ENCODE measurements at places on chromosomes 16 and 17.

- DNase-seq: no peak
These were observed 60.3 kb downstream of the RMI2 start for GRCh38 chr16:11405331-11406176.

DNA sequence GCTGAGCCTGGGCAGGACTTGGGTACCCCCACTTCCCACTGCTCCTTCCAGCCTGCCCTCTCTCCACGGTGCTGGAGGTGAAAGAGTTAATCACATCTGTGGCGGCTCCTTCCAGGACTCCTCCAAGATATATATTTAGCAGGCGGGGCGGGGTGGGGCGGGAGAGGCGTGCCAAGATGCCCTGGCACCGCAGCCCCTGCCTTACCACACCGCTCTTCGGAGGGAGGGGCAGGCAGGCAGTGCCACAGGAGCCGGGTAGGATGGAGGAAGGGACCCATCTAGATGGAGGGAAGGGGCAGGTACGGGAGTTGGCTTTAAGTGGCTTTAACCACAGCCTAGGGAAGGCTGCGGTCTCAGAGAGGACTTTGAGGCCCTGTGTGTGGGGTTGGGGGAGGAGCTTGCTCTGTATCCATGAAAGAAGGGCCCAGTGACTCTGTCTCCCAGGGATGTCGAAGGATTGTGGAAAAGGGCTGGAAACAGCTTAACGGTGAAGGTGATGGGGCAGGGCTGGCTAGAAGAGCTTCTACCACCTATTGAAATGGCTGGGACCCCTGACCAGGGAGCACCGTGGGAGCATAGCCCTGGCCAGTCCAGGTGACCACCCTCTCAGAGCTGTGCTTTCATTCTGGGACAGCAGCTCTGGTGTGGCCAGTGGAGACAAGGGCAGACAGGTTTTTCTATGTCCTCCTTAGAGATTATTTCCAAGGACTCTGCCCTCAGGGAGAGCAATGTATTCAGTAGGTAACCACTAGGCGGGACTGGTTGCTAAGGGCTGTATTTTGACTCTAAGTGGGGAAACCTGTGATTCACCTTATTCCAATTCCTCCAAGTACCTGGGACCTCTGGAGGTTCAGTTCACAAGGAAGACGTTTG, 13.0 kb downstream of the GPR142 start:
- DNase-seq: no peak

GRCh38 chr17:66364990-66365490, 62.6 kb downstream of the PRKCA start:
- no peak for DNase-seq

GRCh38 chr17:32259586-32259985, 6.0 kb upstream of the RHBDL3 start:
- DNase-seq: no peak

GRCh38 chr16:58906981-58907715, 173.0 kb upstream of the GOT2 start:
- no peak for DNase-seq

DNA sequence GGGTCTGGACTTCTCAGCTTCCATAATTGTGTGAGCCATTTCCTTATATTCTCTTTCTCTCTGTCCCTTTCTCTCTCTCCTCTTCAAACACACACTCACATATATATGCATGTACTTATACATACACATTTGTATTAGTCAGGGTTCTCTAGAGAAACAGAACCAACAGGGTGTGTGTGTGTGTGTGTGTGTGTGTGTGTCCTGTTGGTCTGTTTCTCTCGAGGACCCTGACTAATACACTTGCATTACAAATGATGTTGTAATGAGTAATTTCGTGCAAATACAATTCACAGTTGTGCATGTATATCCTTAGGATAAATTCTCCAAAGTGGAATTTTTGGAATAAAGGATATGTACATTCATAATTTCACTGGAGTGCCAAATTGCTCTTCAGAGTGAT, 115.3 kb downstream of the NPIPB5 start:
- no peak for DNase-seq

Measured in NCI-H2029 (cell line).